ENCODE measurements at places on chromosomes 2 and 18.

DNA sequence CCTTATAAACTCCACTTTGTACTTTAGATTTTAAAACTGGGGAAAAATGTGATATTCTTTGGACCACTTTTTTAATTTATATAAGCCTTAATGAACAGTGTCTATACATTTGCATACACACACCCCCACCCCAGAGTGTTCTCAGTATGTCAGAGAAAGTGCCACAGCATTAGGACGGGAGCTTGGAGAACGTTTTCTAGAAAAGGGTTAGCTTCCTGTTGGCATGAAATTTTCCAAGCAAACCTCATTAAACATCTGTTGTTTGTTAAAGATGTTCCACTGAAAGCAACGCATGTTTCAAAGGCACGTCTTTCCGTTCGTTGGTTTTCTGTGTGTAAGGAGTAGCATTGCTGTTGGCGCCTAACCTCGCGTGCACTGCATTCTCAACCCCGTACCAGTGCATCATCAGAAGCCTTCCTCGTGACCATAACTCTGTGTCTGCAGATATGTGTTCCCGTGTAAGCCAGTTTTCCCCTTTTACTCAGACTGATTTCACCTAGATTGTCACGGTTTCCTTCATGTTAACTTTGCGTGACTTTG lies 228.5 kb downstream of the ALPK2 start:
- no peak for DNase-seq

DNA sequence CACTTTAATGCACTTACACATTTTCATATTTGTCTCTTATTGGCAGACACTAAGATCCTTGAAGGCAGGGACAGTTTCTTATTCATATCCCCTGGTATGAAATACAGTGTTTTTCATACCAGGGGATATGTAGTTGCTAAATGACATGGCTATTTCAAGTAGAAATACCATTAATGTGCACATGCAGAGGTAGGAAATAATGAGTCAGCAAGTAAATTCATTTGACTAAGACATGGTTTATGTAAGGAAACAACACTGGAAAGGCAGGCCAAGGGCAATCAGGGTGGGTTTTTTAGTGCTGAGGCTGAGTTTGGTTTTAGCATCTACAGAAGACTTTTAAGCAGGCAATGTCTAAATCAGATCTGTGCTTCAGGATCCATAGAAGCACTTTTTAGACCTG lies 155.9 kb downstream of the WDPCP start:
- DNase-seq, result no peak

DNA sequence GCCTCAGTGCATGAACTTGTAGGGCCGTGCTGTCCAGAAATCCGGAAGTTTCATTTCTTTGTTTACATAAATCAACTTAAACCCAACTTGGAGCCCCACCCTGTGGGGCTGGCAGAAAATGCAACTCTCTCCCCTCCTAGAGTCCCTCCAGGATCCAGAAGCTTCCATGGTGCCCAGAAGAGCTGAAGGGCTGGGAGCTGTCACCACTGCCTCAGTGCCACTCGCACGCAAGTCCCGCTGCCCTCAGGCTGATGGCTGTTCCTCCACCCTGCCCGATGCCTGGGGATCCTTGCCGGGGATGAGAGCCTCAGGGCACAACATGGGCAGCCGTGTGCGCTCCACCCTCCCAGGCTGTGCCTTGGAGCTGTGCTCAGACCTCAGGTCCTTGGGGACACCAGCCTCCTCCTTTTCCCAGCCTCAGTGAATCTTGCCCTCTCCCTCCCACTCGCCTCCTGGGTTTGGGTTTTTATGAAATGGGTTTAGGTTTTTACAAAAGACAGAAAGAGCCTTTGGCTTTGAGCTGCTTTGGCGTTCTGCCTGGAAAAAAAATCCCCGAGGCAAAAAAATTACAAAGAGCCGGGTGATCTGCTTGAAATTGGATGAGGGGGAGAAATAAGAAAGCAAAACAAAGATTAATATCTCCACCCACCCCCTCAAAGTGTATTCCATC lies 155.2 kb downstream of the TWIST2 start:
- DNase-seq, result no peak

DNA sequence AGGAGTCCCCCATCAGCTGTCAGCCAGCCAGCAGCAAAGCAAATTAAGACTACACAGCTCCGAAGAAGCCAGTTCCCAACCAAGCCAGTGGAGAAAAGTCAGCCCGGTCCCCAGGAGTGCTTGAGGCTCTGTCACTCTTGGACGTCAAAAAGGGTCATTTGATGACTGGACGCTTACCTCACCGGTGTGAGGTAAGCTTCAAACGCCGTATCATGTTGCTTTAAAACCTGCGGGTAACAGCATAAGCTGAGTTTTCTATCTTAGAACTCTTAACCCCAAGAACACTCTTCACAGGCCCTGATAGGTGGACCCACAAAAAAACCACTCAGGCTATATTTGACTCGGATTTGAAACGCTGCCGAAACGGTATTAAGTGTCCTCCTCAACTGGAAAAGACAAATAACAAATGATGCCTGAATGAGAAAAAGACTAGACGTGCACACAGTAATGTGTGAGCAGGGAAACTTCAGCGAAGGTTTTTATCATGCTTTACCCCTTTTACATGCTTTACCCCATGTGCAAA lies 682 bp upstream of the LNPK start:
- DNase-seq, result no peak

- no peak for DNase-seq
Observed at GRCh38 chr2:96961210-96961950, 25.0 kb downstream of the FAM178B start.

DNA sequence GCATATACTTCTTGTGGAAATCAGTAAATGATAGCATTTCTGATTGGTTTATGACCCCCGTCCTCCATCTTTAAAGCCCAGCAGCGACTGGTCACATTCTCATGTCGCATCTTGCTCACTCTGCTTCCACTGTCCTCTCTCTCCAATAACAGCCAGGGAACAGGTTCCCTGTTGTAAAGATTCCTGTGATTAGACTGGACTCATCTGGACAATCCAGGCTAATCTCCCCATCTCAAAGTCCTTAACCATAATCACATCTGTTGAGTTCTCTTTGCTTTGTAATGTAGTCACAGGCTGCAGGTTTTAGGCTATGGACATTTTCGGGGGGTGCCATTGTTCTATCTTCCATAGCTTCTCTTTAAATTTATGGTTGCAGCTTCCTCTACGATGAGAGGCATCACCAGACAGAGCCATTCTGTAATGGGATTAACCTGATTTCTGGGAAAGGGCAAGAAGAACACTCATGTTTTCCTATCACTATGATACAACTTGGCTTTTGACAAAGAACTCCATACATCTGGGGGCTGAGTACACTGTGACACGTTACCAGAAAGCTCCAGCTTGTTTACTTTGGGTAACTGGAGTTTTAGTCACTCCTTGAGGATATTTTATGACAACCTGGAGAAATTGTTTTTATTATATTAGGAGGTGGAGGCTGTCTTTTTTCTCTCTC lies 159.0 kb downstream of the NYAP2 start:
- DNase-seq, result no peak

- DNase-seq, result peak; percentile 46
Observed at GRCh38 chr18:35619464-35619863, 37.9 kb downstream of the GALNT1 start.

Measured in breast epithelium (tissue), 4 donors.